ENCODE measurements at places on chromosomes 2 and 18. TPM values are rescaled to one million over a fixed set of nuclear protein-coding genes. Genes with fewer than 3 reads are reported as not detected.
A peak's percentile ranks its signal among the peaks of the same experiment; 100 is the strongest.

DNA sequence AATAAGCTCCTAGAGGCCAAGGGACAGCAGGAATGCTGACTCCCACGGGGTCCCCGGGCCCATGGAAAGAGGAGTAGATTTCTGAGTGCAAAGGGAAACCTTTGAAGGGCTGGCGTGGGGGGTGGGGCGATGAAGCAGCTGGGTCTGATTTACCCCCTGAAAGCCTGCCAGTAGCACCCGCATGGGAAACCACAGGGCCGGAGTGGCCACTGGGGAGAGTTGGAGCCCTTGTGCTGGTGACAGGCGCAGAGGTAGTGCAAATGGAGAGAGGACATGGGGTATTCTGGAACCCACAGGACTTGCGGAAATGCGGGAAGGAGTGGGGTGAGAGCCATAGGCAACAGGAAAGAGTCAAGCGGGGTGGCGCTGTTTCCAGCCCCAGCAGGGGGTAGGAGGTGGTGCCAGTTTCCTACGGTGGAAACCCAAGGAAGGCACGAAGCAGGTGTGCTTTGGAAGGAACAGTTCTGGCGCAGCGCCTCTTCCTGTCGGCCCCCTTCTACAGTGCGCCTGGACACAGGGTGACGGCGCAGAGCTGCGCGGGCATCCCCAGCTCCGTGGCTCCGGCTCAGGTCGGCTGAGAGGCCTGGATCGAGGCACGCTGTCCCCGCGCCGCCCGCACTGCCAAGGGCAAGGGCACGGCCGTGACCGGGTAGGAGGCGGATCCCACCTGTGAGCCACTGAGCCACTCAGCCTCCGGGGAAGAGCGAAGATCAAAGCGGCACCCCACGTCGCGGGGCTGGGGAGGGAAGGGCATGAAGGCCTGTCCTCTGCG, 149.0 kb upstream of the GLI2 start:
- DNase-seq = no peak
- no peaks in the 10 kb centered on the region for H3K36me3 ChIP-seq
- 0 out of 2 replicates have a peak, but pooled peaks cover 2% of the 10 kb centered on the region for H3K27me3 ChIP-seq
- H3K4me1 ChIP-seq = peaks cover 26% of the 10 kb centered on the region
- H3K27ac ChIP-seq = no peak overlapping the region
- H3K4me3 ChIP-seq = no peak overlapping the region

DNA sequence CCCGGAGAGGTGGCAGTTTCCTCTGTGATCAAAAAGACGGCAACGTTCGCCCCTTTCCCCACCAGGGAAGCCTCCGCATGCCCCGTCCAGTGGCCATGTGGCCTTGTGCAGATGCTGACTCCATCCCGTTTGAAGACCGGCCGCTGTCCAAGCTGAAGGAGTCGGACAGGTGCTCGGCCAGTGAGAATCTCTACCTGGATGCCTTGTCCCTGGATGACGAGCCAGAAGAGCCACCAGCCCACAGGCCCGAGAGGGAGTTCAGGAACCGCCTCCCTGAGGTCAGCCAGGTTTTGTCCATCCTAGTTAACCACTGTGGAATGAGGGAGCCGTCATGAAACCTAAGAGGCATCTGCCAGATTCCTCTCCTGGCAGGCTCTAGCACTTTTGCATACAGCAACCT, 113.6 kb downstream of the MTCL1 start:
- H3K27ac ChIP-seq = no peak overlapping the region
- H3K4me1 ChIP-seq = peaks cover 11% of the 10 kb centered on the region
- peaks cover 85% of the 10 kb centered on the region for H3K36me3 ChIP-seq
- H3K27me3 ChIP-seq = no peaks in the 10 kb centered on the region
- H3K4me3 ChIP-seq = no peak overlapping the region

- H3K27me3 ChIP-seq = no peaks in the 10 kb centered on the region
- no peak overlapping the region for H3K27ac ChIP-seq
- H3K4me1 ChIP-seq = no peaks in the 10 kb centered on the region
- no peaks in the 10 kb centered on the region for H3K36me3 ChIP-seq
- DNase-seq = no peak
Measured at GRCh38 chr2:41678639-41679038, 369.2 kb upstream of the PKDCC start.

- no peak for DNase-seq
- no peak overlapping the region for H3K27ac ChIP-seq
Measured at GRCh38 chr2:15731889-15732271, 140.2 kb downstream of the DDX1 start.

DNA sequence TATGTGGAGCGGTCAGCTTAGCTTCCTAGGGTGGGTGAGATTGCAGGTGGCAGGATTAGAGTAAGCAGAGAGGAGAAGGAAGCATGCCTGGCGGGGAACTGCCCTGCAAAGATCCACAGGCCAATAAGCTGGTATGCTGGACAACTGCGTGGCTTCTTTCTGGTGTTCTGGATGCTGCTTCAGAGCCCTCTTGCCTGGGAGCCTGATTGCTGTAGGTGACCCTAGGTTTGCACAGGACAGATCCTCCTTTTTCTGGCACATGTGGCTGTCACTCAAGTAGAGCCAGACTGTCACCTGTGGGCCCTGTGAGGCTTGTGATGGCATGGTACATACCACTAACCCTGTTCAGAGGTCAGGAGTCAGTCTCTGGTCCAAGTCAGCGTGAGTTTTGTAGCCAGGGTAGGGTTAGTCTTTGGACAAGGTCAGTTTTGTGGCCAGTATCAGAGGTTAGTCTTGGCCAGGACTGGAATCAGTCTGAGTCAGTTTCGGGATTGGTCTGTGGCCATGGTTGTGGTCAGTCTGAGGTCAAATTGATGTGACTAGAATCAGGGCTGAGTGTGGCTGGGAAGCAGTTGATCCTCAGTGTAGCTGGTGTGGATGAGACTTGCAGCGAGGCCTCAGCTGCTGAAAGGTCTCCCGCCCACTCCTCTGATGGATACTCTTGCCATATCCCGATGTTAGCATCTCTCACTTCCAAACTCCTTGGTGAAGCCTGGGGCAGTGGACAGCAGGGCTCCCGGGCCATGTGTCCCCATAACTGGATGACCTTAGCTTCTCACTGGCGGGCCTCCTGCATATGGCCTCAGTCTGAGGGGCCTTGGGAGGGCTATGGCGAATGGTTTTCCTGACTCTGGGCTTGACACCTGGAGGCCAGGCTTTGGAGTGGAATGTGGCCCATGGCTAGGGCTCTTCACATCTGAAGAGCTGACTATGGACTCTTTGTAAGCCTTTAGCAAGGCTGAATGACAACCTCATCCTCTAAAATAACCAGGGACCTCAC, 260.5 kb downstream of the DYSF start:
- DNase-seq = no peak
- H3K27ac ChIP-seq = no peak overlapping the region
- H3K4me1 ChIP-seq = peaks cover 70% of the 10 kb centered on the region
- H3K36me3 ChIP-seq = no peaks in the 10 kb centered on the region
- no peak overlapping the region for H3K4me3 ChIP-seq
- H3K27me3 ChIP-seq = no peaks in the 10 kb centered on the region

DNA sequence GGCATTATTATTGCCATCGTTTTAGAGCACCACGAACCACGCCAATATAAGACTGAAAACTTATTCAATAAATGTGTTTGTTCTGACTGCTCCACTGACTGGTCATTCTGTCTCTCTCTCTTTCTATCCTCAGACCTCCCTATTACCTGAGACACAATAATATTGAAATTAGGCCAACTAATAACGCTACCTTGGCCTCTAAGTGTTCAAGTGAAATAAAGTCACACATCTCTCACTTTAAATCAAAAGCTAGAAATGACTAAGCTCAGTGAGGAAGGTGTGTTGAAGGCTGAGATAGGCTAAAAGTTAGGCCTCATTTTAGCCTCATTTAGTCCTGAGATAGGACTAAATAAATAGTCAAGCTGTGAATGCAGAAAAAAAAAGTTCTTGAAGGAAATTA, 38.8 kb downstream of the G6PC2 start:
- H3K36me3 ChIP-seq = no peaks in the 10 kb centered on the region
- H3K4me1 ChIP-seq = no peaks in the 10 kb centered on the region
- no peak for DNase-seq
- H3K27ac ChIP-seq = no peak overlapping the region
- no peak overlapping the region for H3K4me3 ChIP-seq
- peaks cover 7% of the 10 kb centered on the region for H3K27me3 ChIP-seq

GRCh38 chr2:103174711-103175110, 412.9 kb downstream of the TMEM182 start:
- no peaks in the 10 kb centered on the region for H3K27me3 ChIP-seq
- DNase-seq = no peak
- H3K27ac ChIP-seq = no peak overlapping the region
- H3K4me3 ChIP-seq = no peak overlapping the region
- H3K36me3 ChIP-seq = no peaks in the 10 kb centered on the region

GRCh38 chr18:8366656-8367055, 242.6 kb upstream of the RAB12 start:
- no peak overlapping the region for H3K27ac ChIP-seq
- DNase-seq = no peak
- no peaks in the 10 kb centered on the region for H3K36me3 ChIP-seq
- H3K4me1 ChIP-seq = peaks cover 5% of the 10 kb centered on the region

DNA sequence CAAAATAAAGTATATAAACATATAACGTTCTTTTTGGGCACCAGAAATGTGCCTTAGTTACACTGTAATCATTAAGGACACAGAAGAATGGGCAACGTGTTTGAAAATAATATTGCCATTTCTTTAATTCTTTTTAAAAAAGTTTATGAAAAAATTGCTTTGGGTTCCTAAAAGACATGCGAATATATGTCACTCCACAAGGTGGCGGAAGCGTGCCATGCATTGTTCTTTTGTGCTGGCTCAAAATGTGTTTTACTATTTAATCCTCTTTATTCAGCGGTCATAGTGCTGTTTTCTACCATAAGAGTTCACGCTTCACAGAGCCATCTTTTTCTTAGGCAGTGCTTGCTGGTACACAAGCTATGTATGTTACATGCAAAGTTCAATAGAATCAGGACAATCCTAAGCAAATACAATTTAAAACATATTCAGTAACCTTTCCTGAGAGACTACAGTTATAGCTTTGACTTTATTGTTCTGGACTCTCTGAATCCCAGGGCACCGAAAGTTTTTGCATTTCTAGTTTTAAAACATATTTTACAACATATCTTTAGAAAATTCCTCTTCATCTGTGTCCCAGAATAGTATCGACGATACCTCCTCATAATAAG, 147.8 kb upstream of the ERBB4 start:
- no peaks in the 10 kb centered on the region for H3K27me3 ChIP-seq
- no peaks in the 10 kb centered on the region for H3K4me1 ChIP-seq
- DNase-seq = peak; percentile 46
- no peaks in the 10 kb centered on the region for H3K36me3 ChIP-seq
- no peak overlapping the region for H3K4me3 ChIP-seq
- H3K27ac ChIP-seq = no peak overlapping the region

- H3K4me1 ChIP-seq = no peaks in the 10 kb centered on the region
- H3K27ac ChIP-seq = no peak overlapping the region
- no peaks in the 10 kb centered on the region for H3K36me3 ChIP-seq
- no peaks in the 10 kb centered on the region for H3K27me3 ChIP-seq
- DNase-seq = no peak
Measured at GRCh38 chr2:209762563-209762962, 9.1 kb upstream of the UNC80 start.

- no peak overlapping the region for H3K4me3 ChIP-seq
- H3K4me1 ChIP-seq = no peaks in the 10 kb centered on the region
- H3K36me3 ChIP-seq = no peaks in the 10 kb centered on the region
Measured at GRCh38 chr18:23894661-23895175, 119.8 kb upstream of the TTC39C start.

DNA sequence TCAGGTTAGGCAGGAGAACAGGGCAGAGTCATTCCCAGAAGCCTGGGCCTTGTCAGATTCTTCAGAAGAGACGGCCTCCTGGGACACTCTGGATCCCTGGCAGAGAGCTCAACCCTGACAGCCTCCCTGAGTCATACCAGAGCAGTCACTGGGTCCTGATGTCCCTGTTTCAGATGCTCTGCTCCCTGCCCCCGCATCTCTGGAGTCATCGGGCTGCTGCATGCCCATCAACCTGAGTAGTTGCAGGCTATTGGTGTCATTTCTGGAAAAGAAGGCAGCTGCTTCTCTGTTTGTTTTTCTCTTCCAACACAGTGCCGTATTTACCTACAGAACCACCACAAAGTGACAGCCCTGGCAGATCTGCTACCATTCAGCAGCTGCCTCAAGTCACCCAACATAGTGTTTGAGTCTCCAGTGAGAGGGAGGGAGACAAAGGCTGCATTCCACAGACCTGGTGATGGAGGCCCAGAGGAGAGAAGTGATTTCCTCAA, 145.1 kb downstream of the B3GNT2 start:
- no peak overlapping the region for H3K27ac ChIP-seq
- H3K4me1 ChIP-seq = no peaks in the 10 kb centered on the region
- no peaks in the 10 kb centered on the region for H3K27me3 ChIP-seq

GRCh38 chr18:5068851-5069250, 128.2 kb downstream of the AKAIN1 start:
- H3K27me3 ChIP-seq = 0 out of 2 replicates have a peak, but pooled peaks cover 4% of the 10 kb centered on the region
- no peaks in the 10 kb centered on the region for H3K36me3 ChIP-seq
- H3K4me1 ChIP-seq = no peaks in the 10 kb centered on the region

- no peaks in the 10 kb centered on the region for H3K4me1 ChIP-seq
- H3K27me3 ChIP-seq = no peaks in the 10 kb centered on the region
- H3K27ac ChIP-seq = no peak overlapping the region
- H3K36me3 ChIP-seq = no peaks in the 10 kb centered on the region
- DNase-seq = no peak
Measured at GRCh38 chr2:215511454-215512346, 75.8 kb upstream of the FN1 start.

DNA sequence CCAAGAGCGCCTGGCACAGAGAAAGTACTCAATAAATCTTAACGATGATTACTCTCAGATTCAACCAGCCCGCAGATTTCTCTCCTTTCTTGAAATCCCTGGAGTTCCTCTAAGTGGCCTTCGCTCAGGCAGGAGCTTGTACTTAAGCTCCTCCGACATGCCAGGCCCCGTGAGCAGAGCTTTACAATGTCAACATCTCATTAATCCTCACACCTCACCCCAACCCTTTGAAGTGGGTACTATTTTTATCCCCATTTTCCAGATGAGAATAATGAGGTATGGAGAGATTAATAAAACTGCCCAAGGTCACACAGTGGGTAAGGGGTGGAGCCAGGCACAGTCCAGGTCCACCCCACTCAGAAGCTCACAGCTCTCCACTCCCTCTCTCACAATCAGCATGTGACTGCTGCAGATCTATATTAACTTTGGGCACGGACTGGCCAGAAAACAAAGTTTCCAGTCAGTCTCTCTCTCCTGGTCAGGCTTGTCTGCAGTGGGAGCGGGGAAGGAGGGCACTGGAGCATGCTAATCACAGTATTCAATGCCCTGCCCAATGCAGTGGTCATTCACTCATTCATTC, 18.0 kb downstream of the DNMT3A start:
- H3K36me3 ChIP-seq = no peaks in the 10 kb centered on the region
- no peaks in the 10 kb centered on the region for H3K27me3 ChIP-seq
- H3K27ac ChIP-seq = no peak overlapping the region
- no peaks in the 10 kb centered on the region for H3K4me1 ChIP-seq

The SALL3 gene
- not detected for total RNA-seq

The APCDD1 gene
- not detected for total RNA-seq

The BCL2 gene
- total RNA-seq = 4.2 TPM

The GPBAR1 gene
- not detected for total RNA-seq

All from SJSA1 (cell line).